Brain (organoid and tissue), 16 donors: ENCODE measurements at places on chromosomes 12 and 14. TPM values are rescaled to one million over a fixed set of nuclear protein-coding genes. Genes with fewer than 3 reads are reported as not detected.

DNA sequence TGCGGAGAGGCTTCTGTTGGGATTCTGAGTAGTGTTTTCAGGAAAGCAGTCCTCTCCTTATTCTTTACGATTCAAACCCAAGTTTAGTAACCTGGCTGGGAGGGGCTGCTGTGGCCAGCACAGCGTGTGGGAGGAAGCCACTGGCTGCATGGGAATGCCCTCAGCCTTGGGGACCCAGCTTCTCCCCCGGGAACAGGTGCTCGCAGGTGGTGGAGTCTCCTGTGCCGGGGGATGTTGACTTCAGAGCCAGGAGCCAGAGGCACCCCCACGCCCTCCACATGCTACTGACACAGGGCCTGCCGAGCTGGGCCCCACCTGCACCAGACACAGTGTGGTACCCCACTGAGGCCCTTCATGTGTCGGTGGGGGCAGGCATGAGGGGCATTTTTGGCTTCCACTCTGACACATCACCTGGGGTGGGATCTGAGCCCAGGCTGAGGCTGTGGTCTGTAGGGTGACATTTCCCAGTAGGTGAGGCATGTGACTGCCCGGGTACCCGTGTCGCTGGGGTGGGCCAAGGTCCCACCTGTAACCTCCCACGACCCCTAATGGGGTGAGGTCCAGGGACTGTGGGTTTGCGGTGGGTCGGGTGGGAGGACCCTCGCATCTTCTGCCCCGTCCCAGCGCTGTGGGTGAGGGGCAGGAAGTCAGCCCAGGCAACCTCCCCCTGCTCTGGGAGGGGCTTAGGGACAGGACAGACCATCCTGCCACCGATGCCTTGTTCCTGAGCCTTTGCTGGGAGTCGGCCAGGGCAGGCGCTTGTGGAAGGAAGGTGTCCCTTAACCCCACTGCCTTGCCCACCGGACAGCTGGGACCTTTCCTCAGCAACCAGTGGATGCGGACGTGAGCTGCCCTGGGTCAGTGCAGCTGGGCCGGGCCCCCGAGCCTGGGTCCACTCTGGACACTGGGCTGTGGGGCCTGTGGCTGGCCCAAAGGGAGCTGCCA lies 26.5 kb downstream of the MTA1 start:
- DNase-seq = no peak

GRCh38 chr14:29734732-29735131 lies 192.9 kb downstream of the PRKD1 start:
- no peak for DNase-seq

DNA sequence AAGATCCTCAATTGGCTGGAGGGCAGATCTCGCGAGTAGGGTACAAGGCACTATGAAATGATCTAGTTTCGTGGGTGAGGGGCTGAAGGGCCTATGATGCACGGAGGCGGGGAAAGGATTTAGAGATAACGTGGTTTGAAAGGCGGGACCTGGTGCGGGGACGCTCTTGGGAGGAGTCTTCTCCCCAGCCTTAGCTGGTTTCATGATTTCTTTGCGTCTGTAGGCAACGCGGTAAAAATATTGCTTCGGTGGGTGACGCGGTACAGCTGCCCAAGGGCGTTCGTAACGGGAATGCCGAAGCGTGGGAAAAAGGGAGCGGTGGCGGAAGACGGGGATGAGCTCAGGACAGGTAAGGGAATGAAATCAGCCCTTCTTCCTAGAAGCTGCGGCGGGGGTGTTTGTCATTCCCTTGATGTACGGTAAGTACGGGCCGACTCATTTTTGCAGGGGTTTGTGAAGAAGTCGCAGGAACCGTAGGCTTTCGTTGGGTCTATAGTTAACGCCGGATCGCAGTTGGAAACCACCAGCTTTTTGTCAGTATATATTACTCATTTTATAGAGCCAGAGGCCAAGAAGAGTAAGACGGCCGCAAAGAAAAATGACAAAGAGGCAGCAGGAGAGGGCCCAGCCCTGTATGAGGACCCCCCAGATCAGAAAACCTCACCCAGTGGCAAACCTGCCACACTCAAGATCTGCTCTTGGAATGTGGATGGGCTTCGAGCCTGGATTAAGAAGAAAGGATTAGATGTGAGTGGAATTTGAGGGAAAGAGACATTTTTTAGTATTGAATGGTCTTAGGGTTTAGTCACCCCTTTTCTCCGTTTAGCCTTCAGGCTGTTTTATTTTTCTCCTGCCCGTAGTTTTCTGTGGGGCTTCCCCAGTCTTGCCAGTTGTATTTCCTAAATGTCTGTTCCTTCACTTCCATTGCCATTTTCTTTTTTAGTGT lies 602 bp downstream of the APEX1 start:
- DNase-seq = peak; percentile 5

DNA sequence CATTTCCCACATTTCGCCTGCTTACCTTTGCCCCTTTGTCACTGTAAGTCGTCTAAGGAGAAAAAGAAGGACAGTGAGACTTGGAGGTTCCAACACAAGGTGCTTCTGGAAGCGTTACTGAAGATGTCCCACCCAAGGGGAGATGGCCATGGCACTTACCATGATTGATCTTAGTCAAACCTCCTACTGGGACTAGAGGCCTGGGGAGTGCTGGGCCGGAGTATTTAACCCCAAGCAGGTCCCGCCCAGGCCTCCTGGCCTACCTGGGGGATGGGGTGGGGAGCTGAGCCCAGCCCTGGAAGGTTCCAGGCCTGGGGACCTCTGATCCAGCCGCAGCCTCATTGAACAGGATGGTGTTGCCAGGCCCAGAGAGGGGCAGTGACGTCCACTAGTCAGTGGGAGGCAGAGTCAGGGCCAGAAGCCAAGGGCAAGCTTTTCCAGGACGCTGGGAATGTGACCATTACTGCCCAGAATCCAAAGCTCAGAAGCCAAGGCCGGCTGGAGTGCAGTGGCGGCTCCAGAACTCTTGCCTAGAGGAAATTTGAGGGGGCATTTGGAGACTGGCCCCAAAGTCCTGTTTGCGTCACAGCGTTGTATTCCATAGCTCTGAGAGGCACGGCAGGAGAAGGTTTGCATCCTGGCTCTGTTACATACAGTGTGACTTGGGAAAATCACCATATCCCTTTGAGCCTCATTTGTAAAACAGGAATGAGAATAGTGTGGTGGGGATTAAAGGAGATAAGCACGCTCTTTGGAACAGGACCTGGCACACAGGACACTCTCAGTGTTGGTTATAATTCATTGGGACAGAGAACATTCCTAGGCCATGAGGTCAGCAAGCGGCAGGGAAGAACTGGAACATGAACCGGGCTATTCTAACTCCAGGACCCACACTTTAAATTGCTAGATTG lies at the start of gene HPD:
TSS of gene HPD (minus strand) at position 198 of the 911 bp plus-strand sequence. CDS start at position 162, 36 bp downstream.
- peak; percentile 6 for DNase-seq

Gene LBHD2
- not detected for polyA plus RNA-seq

Gene IFI27L1
- polyA plus RNA-seq = 81.3 TPM
